Brain (organoid and tissue), 16 donors: ENCODE measurements at places on chromosomes 6 and 20. TPM values are rescaled to one million over a fixed set of nuclear protein-coding genes. Genes with fewer than 3 reads are reported as not detected.

The HLA-DRA gene
- 58.2 TPM for polyA plus RNA-seq

The MOXD1 gene
- 3.3 TPM for polyA plus RNA-seq

The MYLIP gene
- polyA plus RNA-seq: 9.8 TPM

The MAS1 gene
- 0.15 TPM for polyA plus RNA-seq

The MEP1A gene
- not detected for polyA plus RNA-seq

GRCh38 chr6:119314885-119315272 lies 34.7 kb downstream of the MAN1A1 start:
- DNase-seq: no peak

DNA sequence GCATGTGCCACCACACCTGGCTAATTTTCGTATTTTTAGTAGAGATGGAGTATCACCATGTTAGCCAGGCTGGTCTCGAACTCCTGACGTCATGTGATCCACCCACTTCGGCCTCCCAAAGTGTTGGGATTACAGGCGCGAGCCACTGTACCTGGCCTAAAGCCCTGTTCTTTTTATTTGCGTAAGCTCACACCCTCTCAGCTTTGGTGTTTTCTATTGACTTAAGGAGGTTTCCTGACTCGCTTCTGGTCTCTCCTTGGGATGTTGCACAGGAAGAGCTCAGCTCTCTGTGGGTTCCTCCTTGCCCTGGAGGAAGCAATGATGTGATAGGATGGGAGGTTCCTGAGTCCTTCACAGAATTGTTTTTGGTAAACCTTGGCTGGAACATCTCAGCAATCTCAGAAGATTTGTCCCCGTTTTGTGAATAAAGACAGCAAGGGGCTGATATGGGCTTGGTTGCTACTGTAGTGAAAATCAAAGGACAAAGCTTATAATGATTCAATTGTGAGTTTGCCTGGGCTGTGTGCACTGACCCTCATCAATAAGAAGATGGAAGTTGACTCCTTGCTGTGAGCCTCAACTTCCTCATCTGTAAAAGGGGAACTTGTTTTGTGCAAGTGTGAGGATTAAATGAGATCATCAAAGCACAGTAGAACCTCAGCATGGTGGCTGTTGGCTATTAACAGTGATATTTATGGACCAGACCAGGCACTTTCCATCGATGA lies 27.0 kb downstream of the TOX2 start:
- DNase-seq: no peak

DNA sequence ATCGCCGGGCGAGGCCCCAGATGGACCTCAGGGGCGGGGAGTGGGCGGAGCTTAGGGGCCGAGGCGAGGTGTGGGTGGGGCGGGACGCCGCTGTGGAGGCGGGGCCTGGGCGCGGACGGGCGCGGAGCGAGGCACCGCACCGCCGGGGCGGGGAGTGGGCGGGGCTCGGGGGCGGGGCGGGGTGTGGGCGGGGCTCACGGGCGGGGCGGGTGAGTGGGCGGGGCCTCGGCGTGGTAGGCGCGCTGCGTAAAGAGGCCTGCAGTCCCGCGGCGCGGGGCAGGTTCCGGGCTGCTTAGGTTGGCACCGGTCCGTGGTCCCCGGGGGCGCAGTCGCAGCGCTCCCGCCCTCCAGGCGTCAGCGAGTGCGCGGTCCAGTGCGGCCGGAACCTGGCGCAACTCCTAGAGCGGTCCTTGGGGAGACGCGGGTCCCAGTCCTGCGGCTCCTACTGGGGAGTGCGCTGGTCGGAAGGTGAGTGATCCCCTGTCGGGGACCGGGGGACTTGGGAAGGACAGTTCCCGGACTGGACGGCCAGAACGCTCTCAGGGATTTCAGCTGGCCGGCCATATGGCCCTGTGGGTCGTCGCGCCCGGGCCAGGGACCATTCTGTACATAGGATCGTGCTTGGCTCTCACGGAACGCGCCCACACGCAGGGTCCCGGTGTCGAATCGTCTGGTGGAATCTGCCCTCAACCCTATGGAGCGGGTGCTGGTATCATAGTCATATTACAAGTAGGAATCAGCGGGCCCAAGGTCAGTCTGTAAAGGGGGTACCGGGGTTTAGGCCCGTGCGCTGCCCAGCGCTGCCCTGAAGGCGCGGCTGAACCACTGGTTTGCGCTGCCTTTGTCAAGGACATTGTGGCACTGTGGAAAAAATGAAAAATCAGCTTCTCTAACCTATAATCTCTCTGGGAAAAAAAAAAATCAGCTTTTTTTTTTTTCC lies at the start of gene NQO2:
Gene NQO2 (plus strand): TSS at position 277 of the 940 bp plus-strand sequence. CDS start 6,659 bp downstream, outside the sequence.
- peak; percentile 93 for DNase-seq

- DNase-seq: no peak
Measured at GRCh38 chr20:46203510-46203837, 85.4 kb downstream of the CD40 start.

- DNase-seq: no peak
Measured at GRCh38 chr6:116392132-116393013, 21.6 kb downstream of the DSE start.

DNA sequence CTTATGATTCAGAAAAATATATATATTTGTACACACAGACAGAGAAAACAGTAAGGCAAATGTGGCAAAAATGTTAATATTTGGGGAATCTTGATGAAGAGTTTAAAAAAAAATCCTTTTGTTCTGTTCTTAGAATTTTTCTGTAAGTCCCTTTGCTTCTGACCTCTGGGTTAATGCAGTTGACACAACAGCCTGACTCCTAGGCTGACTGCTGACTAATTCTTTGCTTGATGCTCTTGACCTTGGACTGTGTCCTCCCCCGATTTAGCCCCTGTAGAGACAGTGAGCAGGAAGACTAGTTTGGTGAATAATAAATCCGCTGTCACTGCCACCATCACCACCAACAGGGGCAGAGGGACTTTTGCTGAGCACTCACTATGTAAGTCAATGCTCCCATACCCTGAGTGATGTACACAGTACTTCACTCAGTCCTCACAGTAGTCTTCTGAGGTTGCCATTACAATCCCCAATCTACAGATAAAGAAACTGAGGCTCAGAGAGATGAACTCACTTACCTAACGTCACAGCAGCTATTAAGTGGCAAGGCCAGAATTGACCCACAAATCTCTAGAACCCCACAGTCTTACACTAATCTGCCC lies 71.7 kb downstream of the SNX5 start:
- no peak for DNase-seq

DNA sequence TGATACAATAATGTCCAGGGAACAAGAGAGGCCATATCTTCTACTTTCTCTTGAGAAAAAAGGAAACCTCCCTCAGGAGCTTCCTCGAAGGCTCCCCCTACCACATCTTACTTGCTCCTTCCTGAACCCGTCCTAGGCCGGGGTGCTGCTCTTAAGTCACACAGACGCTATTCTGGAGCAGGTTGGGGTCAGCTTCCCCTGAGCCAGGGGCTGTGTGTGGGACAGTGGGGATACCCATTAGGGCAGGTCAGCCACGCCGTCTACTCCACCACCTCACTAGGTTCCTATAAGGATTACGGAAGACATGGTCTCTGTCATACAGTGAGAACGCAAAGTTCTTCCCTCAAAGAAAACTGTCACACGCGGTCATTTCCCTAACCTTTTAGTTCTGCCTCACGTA lies 8.2 kb upstream of the PPP1R3G start:
- DNase-seq: no peak

- no peak for DNase-seq
Measured at GRCh38 chr6:158418501-158418900, 106.2 kb downstream of the TULP4 start.
